H7 (cell line): ENCODE measurements at places on chromosomes 1 and 21. TPM values are rescaled to one million over a fixed set of nuclear protein-coding genes. Genes with fewer than 3 reads are reported as not detected.
A peak's percentile ranks its signal among the peaks of the same experiment; 100 is the strongest.

Gene CFAP126
- total RNA-seq = not detected in 2 replicates

DNA sequence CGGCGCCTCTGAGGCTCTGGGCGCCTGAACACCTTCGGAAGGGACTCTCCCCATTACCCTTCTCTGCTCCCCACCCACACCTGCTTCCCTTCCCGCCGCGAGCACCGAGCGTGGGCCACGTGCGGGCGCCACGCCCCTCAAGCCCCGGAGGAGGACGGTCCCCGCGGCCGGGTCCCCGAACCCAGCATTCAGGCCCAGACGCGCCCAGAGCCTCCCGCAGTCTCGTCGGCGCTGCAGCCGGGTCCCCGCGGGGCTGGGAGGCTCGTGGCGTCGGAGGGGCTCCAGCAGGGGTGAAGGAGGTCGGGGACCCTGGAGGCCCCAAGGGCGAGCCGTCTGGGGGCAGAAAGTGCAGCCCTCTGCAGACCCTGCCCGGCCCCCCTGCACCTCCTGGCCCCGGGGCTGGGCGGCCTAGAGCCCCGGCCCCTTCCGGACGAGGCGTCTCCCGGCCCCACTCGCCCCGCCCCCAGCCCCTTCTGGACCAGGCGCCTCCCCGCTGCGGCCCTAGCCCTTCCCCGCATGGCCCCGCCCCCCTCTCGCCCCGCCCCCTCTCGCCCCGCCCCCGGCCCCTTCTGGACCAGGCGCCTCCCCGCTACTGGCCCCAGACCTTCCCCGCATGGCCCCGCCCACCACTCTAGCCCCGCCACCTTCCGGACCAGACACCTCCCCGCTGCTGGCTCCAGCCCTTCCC is 378 bp upstream of the SMIM1 start:
- peak; percentile 100 for DNase-seq

Gene DIPK1A
- total RNA-seq = 3.1 and 3.4 TPM in 2 replicates

DNA sequence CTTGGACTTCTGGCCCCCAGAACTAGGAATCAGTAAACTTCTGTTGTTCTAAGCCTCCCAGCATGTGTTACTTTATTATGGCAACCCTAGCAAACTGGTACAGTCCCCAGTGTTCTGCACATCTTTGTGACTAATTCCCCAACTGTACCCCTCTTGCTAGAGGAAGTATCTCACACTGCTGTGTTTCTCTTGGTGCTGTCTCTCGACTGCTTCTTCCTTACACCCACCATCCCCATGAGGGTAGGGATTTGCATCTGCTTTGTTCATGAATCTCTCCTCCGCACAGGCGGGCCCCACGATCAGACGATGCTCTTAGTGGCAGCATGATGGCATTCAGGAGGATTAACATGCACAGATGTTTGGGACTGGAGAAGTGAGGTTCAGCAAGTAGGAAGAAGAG is 46.7 kb downstream of the CLIC6 start:
- DNase-seq = no peak

Gene IRF6
- total RNA-seq = 2.3 and 4.1 TPM in 2 replicates

- no peak for DNase-seq
Observed at GRCh38 chr1:48576565-48576964, 104.6 kb upstream of the SPATA6 start.

DNA sequence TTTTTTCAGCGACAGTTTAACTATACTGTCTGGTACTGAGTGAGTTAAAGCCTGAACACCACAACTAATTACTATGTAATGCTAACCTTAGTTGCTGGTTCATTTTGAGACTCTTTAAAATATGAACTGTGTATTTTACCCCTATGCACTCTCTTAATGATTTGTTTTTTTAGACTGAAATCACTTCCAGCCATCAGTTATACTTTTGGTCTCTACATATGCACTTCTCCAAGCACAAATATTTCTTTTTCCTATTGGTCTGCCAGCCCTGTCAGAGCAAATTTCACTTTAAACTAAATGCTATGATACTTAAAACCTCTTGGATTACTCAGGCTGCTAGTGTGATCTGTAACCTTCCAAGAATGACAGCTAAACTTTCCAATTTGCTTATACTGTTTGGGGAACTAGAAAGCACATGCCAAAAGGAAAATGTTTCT is 38.1 kb upstream of the SCYL3 start:
- DNase-seq = no peak

DNA sequence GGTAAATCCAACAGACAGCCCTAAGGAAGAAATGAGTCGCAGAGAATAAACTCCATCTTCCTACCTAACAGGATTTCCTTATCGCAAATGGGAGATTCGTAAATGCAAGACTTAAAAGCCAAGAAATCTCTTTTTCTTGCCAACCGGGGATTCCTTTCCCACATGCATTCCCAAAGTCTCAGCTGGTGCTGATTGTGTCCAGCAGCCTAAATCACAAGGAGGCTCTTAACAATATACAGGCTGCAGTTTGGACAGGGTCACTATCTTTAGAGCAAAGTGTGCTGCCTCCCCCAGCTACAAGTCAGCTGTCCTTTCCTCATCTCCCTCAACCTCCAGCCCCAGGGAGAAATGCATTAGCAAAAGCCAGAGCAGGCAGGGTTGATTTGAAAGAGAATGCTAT is 189.8 kb upstream of the PLXNA2 start:
- DNase-seq = no peak

Gene TMPRSS15
- not detected in 2 replicates for total RNA-seq

- DNase-seq = no peak
Observed at GRCh38 chr21:24424776-24425175, 1182.5 kb downstream of the MRPL39 start.

DNA sequence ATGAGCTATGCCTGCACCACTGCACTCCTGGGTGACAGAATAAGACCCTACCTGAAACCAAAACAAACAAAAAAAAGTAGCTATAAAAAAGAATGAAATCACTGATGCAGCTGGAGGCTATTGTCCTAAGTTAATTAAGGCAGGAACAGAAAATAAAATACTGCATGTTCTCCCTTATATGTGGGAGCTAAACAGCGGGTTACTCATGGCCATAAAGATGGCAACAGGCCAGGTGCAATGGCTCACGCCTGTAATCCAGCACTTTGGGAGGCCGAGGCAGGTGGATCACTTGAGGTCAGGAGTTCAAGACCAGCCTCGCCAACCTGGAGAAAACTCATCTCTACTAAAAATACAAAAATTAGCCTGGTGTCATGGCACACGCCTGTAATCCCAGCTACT is 152.7 kb downstream of the PIK3R3 start:
- no peak for DNase-seq

Gene BARHL2
- not detected in 2 replicates for total RNA-seq

Gene HSD3B2
- 0.07 TPM in 2 replicates for total RNA-seq

DNA sequence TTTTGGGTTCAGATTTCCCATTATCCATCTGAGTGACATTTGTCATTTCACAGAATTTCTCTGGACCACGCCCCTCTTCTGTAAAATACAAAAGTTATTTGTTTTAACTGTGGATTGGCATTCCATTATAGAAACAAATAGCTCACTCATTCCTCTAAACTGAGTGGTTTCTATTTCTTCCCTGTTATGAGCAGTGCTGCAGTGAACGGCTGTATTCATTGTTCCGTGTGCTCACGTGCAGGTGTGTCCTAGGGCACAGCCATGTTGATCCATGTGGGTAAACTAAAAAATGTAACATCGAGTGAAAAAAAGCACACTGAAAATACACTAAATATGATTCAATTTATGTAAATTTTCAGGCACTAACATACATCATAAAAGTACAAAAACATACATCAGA is 27.0 kb upstream of the IL12RB2 start:
- no peak for DNase-seq

Gene LPAR3
- 37.8 and 46.3 TPM in 2 replicates for total RNA-seq

DNA sequence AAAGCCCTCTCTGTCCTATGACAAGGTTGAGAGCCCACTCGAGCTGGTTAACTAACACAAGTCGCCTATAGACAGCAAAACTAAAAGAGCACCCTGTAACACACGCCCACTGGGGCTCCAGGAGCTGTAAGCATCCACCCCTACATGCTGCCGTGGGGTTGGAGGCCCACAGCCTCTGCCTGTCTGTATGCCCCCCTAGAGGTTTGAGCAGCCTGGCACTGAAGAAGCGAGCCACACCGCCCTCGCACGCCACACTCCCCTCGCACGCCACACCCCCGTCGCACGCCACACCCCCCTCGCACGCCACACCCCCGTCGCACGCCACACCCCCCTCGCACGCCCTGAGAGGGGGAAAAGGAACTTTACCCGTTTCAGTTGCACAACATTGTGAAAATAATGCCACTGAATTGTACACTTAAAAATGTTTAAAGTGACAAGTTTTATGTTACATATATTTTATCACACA is 13.2 kb upstream of the HMGCL start:
- DNase-seq = peak; percentile 86

GRCh38 chr21:34123609-34124008 is 50.2 kb downstream of the MRPS6 start:
- DNase-seq = no peak

GRCh38 chr1:246329900-246330299 is 177.2 kb downstream of the SMYD3 start:
- DNase-seq = no peak

Gene PAX7
- 0.30 and 1.6 TPM in 2 replicates for total RNA-seq

DNA sequence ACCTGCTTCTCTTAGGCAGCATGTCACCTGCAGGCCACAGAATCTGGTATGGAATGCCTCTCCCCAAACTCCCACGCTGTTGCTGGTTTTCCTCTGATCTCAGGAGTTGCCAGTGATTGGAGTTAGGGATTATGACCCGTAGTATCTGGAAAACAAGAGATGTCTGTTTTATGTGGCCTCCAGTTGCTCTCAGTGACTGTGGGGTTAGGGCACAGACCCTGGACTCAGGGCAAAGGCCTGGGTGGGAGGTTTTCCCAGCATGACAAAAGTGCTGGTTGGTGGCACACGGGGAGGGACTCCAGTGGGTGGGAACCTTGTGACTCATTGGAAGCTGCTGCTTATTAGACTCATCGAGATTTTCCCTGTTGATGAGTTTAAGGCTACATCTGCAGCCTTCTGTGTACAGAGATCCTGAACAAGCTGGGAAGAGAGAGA is at the start of gene NR1I3:
Gene NR1I3 (minus strand): TSS at position 165 of the 435 bp plus-strand sequence. CDS start 1,638 bp downstream, outside the sequence.
- no peak for DNase-seq

- DNase-seq = no peak
Observed at GRCh38 chr1:207343675-207344074, 22.2 kb downstream of the CD55 start.

DNA sequence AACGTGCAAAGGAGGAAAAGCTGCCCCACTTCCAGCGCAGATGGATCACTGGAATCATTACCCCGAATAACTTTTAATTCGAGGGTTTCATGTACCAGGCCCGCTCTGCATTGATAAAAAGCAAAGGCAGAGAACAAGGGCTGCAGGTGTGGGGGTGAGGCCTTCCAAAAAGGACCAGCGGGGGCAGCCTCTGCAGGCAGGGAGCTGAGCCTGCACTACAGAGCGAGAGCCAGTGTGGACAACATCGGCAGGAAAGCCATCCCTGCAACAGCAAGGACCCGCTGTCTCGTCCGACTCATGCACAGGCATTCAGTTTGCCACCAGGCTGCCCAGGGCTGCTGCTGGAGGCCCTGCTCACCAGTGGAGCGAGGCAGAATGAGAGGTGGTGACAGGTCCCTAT is 27.1 kb upstream of the AJAP1 start:
- DNase-seq = peak; percentile 77

DNA sequence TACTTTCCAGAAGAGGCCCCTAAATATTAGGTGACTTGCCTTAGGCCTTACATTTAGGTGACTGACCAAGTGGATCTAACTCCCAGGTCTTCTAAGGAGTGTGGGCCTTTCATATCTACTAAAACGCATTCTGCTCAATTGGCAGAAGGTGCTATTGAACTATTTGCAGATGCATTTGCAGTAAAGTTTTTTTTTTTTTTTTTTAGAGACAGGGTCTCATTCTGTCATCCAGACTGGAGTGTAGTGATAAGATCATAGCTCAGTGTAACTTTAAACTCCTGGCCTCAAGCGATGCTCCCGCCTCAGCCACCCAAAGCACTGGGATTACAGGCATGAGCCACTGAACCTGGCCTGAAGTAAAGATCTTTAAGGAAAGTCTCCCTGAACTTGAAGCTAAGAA is 13.0 kb upstream of the ACBD6 start:
- no peak for DNase-seq

Gene OR2T3
- not detected in 2 replicates for total RNA-seq

DNA sequence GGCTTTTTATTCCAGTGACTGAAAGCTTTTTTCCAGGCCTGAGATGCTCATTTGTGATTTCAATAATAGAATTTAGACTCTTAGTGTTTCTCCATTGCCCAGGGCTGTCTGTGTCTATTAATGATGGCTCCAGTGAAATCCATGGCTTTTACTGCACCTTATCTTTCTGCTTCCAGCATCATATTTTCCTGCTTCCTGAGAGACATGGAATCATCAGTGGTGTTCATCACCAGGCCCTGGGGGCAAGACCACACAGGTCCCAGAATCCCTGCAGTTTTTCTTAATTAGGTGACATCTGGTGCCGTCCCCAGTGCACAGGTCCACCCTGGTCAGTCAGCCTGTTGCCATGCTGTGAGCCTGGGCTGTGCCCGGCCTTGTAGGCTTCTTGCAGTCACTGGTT is 15.5 kb downstream of the NT5C1A start:
- DNase-seq = no peak

DNA sequence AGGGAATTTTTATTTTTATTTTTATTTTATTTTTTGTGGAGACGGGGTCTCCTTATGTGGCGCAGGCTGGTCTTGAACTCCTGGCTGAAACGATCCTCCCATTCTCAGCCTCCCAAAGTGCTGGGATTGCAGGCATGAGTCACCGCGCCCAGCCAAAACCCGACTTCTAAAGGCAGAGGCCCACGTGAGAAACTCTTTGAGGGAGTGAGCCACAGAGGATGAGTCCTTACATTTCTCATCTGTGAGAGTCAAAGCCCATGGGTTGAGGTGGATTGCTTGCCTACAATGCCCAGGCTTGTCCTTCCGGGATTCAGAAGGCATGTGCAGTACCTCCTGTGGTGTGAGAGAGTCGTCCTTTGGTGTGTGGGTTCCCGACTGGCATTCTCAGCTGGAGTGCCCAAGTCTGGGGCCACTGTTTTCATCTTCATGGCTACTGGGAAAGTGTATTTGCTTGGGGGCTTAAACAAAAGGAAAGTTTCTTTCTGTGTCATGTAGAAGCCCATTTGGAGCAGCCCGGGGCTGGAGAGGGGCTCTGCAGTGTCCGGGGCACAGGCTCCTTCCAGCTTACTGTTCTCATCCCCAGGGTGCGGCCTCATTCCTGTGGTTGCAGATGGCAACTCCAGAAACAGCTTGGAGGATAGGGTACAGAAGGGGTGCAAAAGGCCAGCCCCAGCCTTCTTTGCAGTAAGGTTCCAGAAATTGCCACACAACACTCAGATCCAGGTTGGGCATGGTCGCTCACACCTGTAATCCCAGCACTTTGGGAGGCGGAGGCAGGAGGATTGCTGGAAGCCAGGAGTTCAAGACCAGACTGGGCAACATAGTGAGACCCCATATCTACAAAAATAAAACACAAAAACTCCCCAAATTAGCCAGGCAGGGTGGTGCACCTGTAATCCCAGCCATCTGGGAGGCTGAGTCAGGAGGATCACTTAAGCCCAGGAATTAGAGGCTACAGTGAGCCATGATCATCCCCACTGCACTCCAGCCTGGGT is 29.4 kb upstream of the CSF3R start:
- DNase-seq = no peak

DNA sequence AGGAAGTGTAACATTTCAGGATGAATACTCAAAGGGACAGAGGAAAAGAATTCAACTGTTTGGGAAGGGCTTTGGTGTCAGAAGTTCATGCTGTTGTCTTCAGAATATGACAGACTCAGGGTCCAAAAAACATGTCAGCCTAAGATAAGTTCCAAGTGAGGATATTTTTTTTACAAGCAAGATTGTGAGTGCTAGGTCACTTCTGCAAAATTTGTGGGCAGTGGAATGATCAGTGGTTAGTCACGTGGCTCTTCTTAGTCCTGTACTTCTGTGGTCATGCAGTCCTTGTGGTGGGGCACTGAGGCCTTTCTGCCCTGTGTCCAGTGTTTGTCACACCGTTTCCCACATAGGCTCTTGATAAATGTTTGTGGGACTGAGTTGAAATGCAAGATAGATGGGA is 5.2 kb downstream of the RGL1 start:
- DNase-seq = no peak

Gene FRRS1
- 9.1 and 10.3 TPM in 2 replicates for total RNA-seq
